ENCODE measurements at places on chromosomes 1 and 21.

GRCh38 chr1:55331351-55331750, 116.2 kb upstream of the USP24 start:
- no peak for DNase-seq

DNA sequence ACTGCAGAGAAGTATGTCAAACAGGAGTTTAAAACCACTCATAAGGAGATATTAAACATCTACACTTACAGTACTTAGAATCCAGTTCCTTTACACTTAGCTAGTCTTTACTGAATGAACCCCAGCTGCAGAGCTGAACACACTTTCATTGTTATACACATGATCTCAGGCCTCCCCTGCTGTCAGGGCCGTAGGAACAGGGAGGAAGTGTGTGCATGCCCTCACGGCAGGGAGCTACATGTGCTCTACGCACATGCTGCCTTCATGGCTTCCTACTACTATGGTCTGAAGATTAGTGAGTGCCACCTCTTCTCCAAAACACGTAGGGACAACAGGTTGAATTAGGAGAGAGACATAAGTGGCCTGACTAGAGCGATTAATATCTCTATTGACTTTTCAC, 191.5 kb downstream of the SIPA1L2 start:
- DNase-seq, result no peak

DNA sequence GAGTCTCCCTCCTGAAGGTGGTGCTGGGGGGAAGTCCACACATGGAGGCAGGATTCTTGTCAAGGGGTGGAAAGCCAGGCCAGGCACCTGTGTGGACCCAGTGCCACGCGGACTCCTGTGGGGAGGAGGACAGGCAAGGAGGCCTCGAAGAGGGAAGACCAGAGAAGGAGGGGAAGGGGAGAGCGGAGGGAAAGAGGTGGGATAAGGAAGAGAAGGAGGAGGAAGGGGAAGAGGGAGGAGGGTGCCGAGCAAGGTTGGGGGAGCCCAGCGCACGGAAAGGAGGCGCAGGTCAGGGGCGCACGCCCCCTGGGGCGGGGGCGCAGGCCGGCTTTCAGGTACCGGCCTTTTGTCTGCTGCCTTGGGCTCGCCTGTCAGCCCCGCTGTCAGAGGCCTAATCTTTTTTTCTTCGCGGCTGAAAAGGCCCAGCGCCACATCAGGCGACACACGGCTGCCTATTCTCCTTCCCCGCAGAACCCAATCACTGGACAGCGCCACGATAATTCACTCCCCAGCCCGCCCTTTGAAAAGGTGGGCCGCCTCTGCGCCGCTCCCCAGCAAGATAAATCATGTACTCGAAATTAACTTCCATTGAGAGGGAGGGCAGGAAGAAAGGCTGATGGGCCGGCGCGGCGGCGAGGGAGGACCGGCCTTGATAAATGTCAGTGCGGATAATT, 42.5 kb downstream of the PRDM16 start:
- no peak for DNase-seq

- DNase-seq, result no peak
Measured at GRCh38 chr1:171739656-171740055, 2.2 kb downstream of the VAMP4 start.

DNA sequence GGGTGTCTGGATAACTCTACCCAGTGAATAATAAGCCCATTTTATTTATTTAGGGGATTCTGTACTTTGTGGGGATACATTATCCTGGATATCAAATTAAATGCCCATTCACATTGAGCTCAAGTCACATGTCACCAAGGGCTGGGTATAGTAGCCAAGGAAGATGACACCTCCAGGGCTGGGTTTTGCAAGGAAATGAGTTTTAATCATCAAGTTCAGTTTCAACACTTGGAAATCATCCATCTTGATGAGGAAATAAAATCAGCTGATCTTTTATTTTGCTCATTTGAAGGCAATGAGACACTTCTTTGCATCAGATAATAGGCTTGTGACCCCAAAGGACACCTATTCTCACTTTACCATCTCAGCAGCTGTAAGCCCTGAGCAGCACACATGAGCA, 80.0 kb upstream of the TNR start:
- DNase-seq, result no peak

- DNase-seq, result no peak
Measured at GRCh38 chr1:171343727-171344472, 29.9 kb downstream of the FMO4 start.

- no peak for DNase-seq
Measured at GRCh38 chr1:193589597-193590040, 403.2 kb upstream of the B3GALT2 start.

DNA sequence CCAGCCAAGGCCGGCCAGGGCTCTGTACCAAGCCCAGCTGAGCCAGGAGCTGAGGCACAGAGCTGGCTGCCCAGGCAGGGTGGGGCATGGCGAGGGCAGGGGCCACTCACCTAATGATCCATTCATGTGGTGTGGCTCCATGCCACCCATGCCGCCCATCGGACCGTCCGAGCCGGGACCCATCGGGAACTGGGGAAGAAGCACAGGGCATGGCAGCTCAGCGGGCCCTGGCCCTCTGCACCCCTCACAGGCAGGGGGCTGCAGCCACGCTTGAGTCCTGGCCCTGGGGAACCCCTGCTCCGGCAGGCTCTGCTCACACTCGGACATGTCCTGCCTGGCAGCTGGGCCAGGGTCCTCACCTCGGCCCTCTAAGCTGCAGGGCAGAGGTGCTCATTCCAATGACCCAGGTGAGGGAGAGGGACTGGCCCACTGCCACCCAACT, 28.7 kb downstream of the MRPL37 start:
- no peak for DNase-seq

- no peak for DNase-seq
Measured at GRCh38 chr1:91795591-91796389, 90.2 kb downstream of the TGFBR3 start.

DNA sequence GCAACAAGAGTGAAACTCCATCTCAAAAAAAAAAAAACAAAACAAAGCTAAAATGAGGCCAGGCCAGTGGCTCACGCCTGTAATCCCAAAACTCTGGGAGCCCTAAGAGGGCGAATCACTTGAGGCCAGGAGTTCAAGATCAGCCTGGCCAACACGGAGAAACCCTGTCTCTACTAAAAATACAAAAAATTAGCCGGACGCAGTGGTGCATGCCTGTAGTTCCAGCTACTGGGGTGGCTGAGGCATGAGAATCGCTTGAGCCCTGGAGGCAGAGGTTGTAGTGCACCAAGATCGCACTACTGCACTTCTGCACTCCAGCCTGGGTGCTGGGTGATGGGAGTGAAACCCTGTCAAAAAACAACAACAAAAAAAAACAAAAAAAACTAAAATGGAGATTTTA, 191.2 kb upstream of the SGIP1 start:
- DNase-seq, result no peak

GRCh38 chr1:203045821-203046594, 19.7 kb downstream of the PPFIA4 start:
- no peak for DNase-seq

GRCh38 chr1:156308078-156308477, 9.0 kb upstream of the VHLL start:
- DNase-seq, result no peak

DNA sequence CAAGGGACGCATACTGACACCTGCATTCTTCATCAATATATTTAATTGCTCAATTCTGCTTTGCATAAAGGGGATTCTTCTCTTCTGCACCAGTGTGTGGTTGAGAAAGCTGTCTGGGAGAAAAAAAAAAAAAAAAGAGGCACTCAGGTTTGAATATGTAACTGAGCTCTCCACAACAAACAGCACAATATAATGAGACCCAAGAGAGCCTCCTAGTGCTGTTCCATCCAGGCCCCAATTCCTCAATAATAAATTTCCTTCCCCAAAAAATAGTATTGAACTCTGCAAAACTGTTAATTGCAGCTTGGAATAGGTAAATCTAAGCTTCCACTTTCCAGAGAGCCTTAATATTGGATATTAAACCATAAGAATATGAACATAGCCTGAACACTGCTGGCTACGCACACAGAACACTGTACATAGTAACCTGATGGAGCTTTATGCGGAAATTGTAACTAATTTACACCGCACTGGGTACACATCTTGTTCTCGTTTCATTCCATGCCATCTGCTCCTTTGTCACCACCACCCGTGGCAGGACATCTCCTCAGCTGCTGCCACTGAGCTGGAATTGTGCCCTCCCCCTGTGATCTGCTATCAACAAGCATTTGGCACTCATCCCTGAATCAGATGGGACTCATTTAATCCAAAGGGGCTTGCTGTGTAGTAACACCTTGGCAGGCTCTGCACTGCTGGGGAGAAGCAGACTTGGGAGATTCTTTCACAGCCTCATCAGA, 272.0 kb downstream of the HHIPL2 start:
- DNase-seq, result no peak

DNA sequence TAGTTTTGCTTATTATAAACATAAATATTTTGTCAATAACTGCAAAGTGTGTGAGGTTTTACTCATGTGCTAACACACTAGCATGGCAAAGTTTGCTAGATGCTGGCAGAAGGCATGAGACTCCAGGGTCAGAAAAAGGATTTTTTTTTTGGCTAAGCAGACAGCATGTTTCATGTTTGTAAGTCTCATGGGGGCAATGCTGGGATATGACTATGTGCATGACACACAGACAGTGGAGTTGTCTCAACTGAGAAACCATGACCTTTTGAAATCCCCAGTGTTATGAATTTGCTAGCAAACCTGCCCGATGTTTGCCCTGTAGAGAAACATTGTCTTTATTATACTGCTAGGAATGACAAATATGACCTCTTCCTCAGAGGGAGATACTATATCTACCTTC, 448.2 kb downstream of the BRINP3 start:
- no peak for DNase-seq

DNA sequence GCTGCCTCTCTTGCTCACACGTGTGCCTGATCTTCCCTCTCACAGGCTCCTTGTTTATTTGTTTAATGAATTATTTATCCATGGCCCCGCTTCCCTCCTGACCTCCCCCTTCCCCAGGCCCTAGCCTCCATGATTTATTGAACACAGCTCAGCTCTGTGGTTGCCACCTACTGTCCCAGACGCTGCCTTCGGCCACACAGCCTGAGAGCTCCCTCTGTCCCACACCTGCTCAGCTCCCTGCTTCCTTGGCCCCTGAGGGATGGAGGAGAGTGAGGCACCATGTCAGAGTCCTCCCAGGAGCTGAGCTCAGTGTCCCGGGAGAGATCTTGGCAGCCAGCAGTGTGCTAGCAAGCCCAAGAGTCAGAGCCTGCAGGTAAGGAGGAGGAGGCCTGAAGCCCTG, 3.1 kb upstream of the EFNA3 start:
- no peak for DNase-seq

DNA sequence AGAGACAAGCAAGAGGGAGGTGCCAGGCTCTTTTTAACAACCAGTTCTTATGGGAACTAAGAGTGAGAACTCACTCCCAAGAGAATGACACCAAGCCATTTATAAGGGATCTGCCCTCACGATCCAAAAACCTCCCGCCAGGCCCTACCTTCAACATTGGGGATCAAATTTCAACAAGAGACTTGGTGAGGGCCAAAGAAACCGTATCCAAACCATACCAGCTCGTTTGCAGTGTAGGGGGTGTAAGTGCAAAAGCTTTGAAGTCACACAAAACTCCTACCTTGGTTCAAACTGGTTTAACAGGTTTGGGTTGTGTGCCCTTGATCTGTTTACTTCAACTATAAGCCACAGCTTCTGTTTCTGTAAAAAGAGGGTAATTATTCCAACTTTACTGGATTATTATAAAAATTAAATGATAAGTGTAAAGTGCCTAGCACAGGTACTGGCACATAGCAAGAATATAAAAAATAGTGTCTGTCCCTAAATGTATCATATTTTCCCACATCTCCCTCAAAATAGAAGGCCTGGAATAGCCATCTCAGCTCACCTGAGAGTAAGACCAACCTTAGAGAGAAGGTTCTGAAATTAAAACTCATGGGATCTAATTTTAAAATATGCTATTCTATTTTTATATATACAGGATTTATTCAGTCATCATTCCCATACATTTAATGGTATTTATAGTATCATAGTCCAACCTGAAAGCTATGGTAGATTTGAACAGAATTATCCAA, 7.0 kb upstream of the USP25 start:
- no peak for DNase-seq

DNA sequence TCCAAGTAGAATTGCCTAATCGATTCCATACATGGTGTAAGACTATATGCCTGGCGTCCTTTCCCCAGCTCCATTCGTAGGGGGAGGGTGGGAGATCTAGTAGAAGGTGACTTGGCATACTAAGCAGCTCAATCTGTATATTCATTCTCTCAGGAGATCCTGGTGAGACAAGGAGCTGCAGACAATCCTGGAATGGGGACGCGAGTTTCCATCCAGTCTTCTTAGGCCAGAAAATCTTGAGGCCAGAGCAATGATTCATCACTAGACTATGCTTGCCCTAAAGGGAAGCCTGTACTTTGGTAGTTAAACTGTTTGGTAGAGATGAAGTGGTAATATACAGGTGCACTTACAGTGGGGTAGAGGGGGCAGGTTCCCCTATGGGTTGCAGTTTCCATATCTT, 468.7 kb downstream of the ADGRL2 start:
- DNase-seq, result no peak

DNA sequence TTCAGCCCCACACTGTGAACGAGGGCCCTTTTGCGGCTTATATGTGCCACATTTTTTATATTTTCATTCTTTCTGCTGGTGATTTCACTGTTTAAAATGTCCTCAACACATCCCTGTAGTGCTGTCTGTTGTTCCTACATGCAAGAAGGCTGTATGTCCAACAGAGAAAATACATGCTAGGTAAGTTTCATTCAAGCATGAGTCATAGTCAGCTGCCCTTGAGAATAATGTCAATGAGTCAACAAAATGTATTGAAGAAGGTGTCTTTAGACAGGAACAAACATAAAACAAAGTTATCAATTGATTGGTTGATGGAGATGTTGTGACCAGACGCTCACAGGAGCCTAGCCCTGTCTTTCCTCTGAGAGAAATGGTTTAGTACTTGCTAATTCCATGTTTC, 553.4 kb downstream of the PLPP3 start:
- DNase-seq, result no peak

DNA sequence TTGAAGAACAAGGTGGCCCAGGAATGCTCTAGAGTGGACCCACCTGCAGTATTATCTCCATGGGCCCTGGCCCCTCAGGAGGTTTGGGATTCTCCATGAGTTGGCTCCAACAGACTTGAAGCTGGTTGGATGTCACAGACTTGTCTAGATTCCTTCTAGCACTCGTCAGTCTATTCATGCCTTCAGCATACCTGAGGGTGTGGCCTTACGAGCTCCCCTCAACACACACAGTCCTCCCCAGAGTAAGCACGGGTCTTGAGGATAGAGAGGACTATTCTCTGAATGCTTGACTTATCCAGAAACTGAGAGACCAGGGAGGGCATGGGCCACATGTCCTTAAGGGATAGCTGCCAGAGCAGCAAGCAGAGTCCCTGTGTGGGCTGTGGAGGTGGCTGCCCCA, 45.9 kb upstream of the COL6A1 start:
- no peak for DNase-seq

DNA sequence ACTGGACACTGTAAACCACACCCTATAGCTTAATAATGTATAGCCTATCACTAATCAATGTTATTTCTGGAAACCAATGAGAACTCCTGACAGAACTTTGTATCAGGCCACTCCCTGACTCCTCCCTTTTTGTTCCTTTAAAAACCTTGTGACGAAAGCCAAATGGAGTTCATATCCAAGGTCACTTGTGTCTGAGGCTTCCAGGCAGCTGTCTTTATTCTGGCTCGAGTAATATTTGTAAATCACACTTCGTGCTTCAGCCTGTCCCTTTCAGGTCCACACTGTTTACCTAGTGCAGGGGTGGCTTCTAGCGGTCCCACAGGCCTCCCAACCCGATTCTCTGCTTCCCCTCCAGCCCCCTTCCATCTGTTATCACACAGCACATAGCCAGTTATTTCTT, 16.2 kb upstream of the CAPN9 start:
- DNase-seq, result no peak

Data from T-helper 9 cell (primary cell).